ENCODE measurements at places on chromosomes 7 and 10. TPM values are rescaled to one million over a fixed set of nuclear protein-coding genes. Genes with fewer than 3 reads are reported as not detected.
A peak's percentile ranks its signal among the peaks of the same experiment; 100 is the strongest.

DNA sequence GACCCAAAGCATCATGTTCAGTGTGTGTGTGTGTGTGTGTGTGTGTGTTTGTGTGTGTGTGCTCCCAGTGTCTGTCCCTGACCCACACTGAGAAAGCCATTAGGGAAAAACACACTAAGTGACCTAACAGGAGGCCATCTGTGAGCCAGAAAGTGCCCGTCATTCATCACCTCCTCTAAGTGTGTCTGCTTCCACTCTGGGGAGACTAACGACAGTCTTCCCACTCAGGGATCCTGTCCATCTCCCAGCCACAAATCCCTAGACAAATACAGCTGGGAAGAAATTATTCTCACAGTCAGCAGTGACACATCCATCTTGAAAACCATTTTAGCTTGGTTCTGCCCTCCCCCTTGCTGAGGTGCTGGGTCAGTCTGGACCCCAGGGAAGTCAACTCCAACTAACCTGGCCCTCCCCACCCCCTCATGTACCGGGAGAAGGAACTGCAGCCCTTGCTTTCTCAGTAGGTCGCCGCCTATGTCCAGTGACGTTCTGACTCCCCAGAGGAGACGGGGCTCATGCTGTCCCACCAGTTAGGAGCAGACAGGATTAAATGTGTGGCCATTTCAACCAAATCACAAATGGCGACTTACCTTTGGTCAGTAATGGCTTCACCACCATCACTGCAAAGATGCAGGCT lies 296.5 kb upstream of the ZNF32 start:
- no peak overlapping the region for H3K4me3 ChIP-seq
- H3K4me1 ChIP-seq: peaks cover 35% of the 10 kb centered on the region
- no peak for DNase-seq
- H3K27me3 ChIP-seq: peaks cover 20% of the 10 kb centered on the region
- no peaks in the 10 kb centered on the region for H3K36me3 ChIP-seq

DNA sequence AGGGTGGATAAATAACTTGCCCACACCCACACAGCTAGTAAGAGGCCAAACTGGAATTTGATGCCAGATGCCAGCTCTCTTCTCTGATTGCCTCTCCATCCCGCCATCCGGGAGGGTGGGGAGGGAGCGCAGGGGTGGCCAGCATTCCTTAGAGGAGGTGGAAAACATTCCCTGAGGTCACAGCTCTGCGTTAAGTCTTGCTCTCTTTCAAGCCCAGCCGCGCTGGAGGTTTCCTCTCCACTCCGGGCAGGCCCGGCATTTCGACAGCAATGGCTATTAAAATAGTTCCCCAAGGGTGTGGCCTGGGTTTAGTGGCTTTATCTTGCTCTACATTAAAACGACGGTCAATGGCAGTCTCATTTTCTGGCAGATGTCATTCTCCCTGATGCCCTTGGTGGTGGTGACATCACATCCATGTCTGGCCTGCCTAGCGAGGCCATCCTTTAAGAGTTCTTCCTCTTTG lies 16.1 kb upstream of the C10orf71 start:
- no peak overlapping the region for H3K4me3 ChIP-seq
- H3K4me1 ChIP-seq: peaks cover 2% of the 10 kb centered on the region
- peaks cover 34% of the 10 kb centered on the region for H3K27me3 ChIP-seq
- no peak overlapping the region for H3K27ac ChIP-seq
- H3K36me3 ChIP-seq: no peaks in the 10 kb centered on the region

DNA sequence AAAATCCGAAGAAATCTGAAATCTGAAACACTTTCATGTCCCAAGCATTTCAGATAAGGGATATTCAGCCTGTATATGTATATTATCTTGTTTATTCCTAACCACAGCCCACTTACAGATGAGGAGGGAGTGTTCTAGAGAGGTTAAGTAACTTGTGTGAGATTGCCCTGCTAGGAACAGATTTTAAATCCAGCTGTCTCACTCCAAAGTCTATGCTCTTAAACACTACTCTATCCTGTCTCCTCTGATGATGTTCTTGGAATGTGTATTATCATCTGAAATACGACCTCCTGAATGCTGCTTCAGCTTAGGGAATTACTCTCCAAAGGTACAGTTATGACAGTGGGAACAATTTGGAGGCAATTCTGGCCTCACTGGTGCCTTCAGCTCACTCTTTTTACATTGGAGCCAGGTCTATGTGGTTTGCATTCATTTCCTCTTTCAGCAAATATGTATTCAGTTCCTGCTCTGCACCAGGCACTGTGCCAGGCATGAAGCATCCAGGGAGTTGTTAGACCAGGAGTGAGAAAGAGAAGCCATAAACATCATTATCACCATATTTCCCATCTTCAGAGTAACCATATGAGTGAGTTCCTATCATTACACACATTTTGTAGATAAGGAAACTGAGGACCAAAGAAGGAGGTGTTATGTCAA lies 70.2 kb downstream of the NOC3L start:
- DNase-seq: no peak
- H3K36me3 ChIP-seq: no peaks in the 10 kb centered on the region
- H3K4me1 ChIP-seq: peaks cover 18% of the 10 kb centered on the region
- H3K27ac ChIP-seq: no peak overlapping the region
- no peaks in the 10 kb centered on the region for H3K27me3 ChIP-seq

GRCh38 chr10:119502209-119502608 lies 40.3 kb downstream of the RGS10 start:
- H3K27me3 ChIP-seq: peaks cover 8% of the 10 kb centered on the region
- peaks cover 2% of the 10 kb centered on the region for H3K36me3 ChIP-seq
- no peak for DNase-seq
- H3K4me1 ChIP-seq: peaks cover 23% of the 10 kb centered on the region
- H3K4me3 ChIP-seq: no peak overlapping the region

- no peak overlapping the region for H3K4me3 ChIP-seq
- no peaks in the 10 kb centered on the region for H3K36me3 ChIP-seq
- no peak overlapping the region for H3K27ac ChIP-seq
- no peaks in the 10 kb centered on the region for H3K4me1 ChIP-seq
- peaks cover 53% of the 10 kb centered on the region for H3K27me3 ChIP-seq
Measured at GRCh38 chr10:6002809-6003510, 25.6 kb upstream of the IL15RA start.

DNA sequence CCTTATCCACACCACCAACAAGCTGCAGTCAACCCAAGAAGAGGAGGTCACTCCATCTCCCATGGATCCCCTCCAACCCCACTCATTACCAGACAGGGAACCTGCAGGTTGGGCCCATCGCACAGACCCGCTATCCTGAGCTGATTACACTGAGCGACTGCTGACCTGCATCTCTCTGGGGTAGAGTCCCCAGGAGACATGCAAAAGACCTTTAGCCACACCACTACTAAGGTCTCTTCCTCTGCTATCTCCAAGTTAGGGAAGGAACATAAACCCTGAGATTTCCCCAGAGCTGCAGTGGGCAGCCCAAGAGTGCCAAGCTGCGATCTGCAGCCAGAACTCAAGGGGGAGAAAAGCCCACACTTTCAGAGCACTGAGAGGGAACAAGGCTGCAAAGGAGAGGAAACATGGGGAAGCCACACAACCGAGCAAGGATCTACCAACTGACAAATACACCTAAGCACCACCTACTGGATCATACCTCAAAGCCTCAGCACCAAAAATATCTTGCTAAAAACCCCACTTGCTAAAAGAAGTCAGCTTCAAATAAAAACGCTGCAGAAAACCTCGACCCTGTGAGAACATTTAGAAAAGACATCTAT lies 298.2 kb downstream of the SORCS1 start:
- no peaks in the 10 kb centered on the region for H3K36me3 ChIP-seq
- H3K27ac ChIP-seq: no peak overlapping the region
- DNase-seq: no peak

Gene MSMB
- not detected for total RNA-seq

- peaks cover 80% of the 10 kb centered on the region for H3K27me3 ChIP-seq
- H3K4me3 ChIP-seq: no peak overlapping the region
- no peak overlapping the region for H3K27ac ChIP-seq
- H3K4me1 ChIP-seq: no peaks in the 10 kb centered on the region
- no peaks in the 10 kb centered on the region for H3K36me3 ChIP-seq
- no peak for DNase-seq
Measured at GRCh38 chr10:127470911-127471310, 78.2 kb upstream of the NPS start.

GRCh38 chr7:105759670-105760550 lies 116.5 kb downstream of the ATXN7L1 start:
- DNase-seq: no peak
- no peak overlapping the region for H3K4me3 ChIP-seq
- H3K27ac ChIP-seq: peak overlapping the region; percentile 64
- no peaks in the 10 kb centered on the region for H3K36me3 ChIP-seq

DNA sequence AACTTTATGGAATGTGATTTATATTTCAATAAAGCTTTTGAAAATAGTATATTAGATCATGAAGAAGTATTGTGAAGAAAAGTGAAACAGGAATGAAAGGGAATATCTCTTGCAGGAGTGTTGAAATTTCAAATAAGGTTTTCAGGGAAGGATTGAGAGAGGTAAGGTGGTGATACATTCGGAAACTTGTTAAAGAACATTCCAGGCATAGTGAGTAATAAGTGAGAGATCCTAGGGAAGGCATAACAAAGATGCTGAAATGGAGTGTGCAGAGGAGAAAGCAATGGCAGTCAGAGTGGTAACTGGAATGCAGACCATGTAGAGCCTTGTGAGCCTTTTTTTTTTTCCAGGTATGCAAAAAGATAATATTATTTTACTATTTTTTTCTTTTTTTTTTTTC lies 4.1 kb downstream of the OR9A4 start:
- peaks cover 3% of the 10 kb centered on the region for H3K27me3 ChIP-seq
- H3K4me3 ChIP-seq: no peak overlapping the region
- no peaks in the 10 kb centered on the region for H3K36me3 ChIP-seq
- no peak overlapping the region for H3K27ac ChIP-seq

- no peak for DNase-seq
- H3K4me1 ChIP-seq: peaks cover 31% of the 10 kb centered on the region
- no peak overlapping the region for H3K27ac ChIP-seq
Measured at GRCh38 chr7:12731775-12732174, 44.3 kb downstream of the ARL4A start.

DNA sequence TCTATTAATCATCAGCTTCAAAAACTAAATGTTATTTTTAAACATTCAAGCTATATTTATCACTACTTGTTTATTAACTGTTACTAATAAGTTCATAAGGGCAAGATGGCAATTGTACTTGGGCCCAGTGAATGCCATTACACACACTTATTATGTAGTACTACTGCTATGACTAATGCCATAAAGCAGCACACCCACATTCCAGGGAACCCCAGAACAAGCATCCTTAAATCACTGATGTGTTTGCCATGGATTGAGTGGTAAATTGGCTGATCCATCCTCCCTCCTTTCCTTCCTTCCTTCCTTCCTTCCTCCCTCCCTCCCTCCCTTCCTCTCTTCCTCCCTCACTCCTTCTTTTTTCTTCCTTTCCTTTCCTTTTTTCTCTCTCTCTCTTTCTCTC lies 37.4 kb upstream of the RSU1 start:
- H3K4me3 ChIP-seq: no peak overlapping the region
- H3K36me3 ChIP-seq: no peaks in the 10 kb centered on the region
- H3K27me3 ChIP-seq: no peaks in the 10 kb centered on the region
- no peak for DNase-seq
- peaks cover 26% of the 10 kb centered on the region for H3K4me1 ChIP-seq
- no peak overlapping the region for H3K27ac ChIP-seq

GRCh38 chr10:18376650-18377049 lies 236.4 kb downstream of the CACNB2 start:
- H3K4me3 ChIP-seq: no peak overlapping the region
- H3K27me3 ChIP-seq: no peaks in the 10 kb centered on the region
- no peaks in the 10 kb centered on the region for H3K4me1 ChIP-seq
- H3K27ac ChIP-seq: no peak overlapping the region
- no peak for DNase-seq
